ENCODE measurements at places on chromosomes 2 and 18.

- DNase-seq = no peak
Observed at GRCh38 chr2:20430035-20430434, 16.8 kb upstream of the RHOB start.

- DNase-seq = no peak
Observed at GRCh38 chr18:58046093-58046793, 2.2 kb downstream of the NEDD4L start.

DNA sequence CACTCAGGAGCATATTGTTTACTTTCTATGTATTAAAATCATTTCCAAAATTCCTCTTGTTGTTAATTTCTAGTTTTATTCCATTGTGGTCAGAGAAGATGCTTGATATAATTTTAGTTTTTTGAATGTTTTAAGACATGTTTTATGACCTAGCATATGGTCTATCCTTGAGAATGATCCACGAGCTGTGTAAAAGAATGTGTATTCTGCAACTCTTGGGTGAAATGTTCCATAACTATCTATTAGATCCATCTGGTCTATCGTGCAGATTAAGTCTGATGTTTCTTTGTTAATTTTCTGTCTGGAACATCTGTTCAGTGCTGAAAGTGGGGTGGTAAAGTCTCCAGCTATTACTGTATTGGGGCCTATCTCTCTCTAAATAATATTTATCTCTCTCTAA is 83.3 kb upstream of the EPAS1 start:
- DNase-seq = no peak

GRCh38 chr18:2978208-2978607 is 34.7 kb downstream of the LPIN2 start:
- DNase-seq = no peak

GRCh38 chr2:193527146-193527545 is 1332.4 kb upstream of the TMEFF2 start:
- no peak for DNase-seq

DNA sequence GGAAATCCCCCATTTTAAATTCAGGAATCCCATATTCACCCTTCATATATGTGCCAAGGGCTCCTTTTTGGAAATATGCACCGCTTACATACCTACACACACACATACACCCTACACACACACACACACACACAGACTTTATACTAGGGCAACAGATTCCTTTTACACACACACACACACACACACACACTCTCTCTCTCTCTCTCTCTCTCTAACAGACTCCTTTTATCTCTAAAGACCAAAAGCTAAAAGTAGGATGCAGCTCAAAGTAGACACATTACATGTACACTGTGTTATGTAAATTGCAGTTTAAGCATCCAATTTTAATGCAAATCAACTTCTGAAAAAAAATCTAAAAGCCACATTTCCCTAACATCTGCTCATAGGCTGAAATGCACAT is 130.9 kb upstream of the CAPN13 start:
- no peak for DNase-seq

- DNase-seq = no peak
Observed at GRCh38 chr2:168159754-168160585, 87.4 kb downstream of the STK39 start.

- DNase-seq = no peak
Observed at GRCh38 chr2:19574778-19575260, 216.4 kb upstream of the OSR1 start.

Measured in ecto neural progenitor cell (in vitro differentiated cells).